ENCODE measurements at places on chromosomes 12 and 14.

DNA sequence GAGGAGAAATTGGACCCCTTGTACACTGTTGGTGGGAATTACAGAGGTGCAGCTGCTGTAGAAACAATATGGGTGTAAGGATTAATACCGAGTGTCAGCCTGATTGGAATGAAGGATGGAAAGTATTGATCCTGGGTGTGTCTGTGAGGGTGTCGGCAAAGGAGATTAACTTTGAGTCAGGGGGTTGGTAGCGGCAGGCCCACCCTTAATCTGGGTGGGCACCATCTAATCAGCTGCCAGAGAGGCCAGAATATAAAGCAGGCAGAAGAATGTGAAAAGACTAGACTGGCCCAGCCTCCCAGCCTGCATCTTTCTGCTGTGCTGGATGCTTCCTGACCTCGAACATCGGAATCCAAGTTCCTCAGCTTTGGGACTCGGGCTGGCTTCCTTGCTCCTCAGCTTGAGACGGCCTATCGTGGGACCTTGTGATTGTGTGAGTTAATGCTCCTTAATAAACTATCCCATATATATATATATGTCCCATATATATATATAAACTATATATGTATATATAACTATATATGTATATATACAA lies 38.4 kb upstream of the PPP2R5C start:
- DNase-seq: no peak

DNA sequence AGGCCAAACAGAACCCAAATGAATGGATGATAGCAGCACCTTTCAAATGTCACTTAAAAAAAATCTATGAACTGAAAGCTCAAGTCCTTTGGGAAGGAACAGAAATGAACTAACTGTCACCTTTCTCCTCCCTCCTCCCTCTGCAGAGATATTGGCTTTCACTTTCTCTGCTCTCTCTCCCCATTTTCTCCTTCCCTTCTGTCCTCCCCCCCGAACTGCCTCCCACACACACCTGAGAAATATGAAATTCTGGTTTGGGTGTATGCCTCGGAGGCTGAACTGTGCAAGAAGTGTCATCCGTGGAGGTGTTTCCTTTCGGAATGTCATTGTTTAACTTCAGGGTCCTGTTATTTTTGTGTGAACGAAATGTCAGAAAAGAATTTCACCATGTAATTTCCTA lies 87.8 kb downstream of the NEDD1 start:
- no peak for DNase-seq

DNA sequence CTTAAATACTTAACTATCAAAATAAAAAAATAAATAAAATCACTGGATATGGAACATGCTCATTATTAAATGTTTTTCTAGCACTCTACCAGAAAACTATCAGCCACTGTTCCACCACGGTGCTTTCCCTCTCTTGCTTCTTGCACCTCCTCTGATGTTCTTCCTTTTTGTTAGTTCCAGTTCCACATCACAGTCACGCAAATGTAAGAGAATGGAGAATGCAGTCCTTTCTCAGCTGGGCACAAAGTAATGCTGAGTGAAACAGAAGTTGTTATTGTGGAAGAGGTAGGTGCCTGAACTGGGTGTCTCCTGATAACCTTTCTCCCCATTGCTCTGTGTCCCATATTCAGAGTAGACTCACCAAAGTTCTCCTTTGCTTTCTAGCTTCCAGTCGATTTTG lies 1116.9 kb upstream of the TMEM132C start:
- no peak for DNase-seq

- no peak for DNase-seq
These were observed 29.8 kb upstream of the CAPRIN2 start for GRCh38 chr12:30784508-30784907.

DNA sequence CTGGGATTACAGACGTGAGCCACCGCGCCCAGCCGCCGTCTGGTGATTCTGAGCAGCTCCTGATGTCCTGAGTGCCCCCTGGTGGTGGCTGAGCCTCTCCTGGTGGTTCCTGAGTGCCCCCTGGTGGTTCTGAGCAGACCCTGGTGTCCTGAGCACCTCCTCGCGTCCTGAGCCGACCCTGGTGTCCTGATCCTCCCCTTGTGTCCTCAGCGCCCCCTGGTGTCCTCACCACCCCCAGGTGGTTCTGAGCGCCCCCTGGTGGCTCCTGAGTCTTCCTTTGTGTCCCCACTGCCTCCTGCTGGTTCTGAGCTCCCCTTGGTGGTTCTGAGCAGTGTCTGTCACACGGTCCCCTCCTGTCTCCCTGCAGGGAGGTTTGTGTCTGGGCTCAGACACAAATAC lies 1304.9 kb downstream of the TMEM121 start:
- peak; percentile 56 for DNase-seq

DNA sequence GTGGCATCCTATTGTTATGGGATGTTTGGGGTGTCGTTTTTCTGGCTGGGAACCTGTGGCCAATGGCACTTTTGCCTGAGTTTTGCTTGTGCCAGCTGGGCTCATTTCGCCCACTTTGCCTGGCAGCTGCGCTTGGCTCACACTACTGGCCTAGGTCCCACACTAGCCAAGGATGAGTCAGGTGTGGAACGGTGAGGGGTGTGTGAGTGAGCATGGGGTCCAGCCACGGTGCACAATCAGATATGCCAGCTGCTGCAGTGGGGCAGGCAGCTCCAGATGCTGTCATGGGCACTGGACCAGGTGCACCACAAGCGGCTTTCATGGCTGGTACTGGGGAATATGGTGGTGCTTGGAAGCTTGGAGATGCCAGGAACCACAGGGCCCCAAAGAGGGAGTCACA lies 21.5 kb downstream of the TRHDE start:
- DNase-seq: no peak

DNA sequence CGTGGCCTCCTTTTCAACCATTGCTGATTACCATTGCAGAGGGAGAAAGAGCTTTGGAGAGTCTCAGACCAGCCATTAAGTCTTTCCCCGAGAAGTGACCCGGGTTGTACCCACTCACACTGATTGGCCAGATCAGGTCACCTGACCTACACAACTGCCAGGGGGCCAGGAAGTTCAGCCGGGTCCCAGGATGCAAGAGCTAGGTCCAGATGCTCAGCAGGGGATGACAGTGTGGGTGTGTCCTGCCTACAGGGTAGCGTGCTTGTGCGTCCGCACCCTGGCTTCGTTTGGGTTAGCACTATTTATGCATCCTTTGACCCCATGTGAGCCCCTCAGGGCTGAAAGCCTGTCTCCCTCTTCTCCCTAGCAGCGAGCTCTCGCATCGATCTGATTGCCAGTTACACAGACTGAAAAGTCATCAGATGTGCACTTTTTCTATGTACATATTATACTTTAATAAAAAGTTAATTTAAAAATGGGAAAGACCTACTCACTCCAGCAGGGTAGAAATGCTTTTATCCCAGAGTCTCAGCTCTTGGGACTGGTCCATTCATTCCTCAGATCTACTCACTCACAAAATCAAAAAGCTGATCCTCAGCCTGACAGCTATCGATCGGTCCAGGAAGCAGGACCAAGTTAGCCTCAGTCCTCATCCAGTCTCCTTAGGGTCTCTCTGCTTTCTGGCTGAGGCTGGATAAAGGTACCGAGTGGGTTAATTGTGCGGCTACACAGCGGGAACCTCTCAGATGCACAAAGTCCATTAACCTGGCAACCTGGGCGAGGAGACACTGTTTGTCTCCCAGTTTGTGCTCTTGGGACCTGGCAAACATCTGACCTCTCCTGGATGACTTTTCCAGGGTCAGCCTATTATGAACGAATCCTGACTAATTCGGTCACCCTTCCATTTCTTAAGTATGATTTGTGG lies 68.0 kb downstream of the SERPINA3 start:
- no peak for DNase-seq

DNA sequence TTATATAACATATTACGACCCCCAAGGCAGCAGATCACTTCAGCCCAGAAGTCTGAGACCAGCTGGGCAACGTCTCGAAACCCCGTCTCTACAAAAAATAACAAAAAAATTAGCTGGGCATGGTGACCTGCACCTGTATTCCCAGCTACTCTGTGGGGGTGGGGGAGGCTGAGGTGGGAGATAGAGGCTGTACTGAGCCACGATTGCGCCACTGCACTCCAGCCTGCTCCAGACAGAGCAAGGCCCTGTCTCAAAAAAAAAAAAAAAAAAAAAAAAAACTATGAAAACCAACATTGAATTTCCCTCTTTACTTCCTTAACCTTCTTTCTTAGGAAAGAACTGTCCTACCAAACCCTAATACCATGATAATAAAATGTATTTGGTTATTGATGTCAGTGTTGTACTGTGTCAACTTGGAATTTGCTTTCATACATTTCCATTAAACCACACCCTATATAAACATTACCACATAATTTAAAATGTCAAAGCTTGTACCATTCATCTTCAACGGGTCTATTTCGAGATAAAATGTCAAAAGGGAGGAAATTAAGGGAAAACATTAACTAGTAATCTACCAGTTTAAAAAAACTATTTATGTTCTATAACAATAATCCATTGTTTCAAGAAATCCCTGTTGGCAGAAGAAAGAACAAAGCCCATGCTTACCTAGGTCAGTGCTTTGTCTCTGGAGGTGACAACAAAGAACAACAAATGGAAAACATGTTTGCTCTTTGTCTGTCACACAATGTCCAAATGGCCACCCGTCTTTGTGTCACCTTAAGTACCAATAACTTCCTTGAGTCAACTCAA lies 17.4 kb downstream of the GALNT4 start:
- no peak for DNase-seq

GRCh38 chr12:29562110-29562804 lies 64.8 kb upstream of the OVCH1 start:
- DNase-seq: no peak

- no peak for DNase-seq
These were observed 27.6 kb upstream of the HIP1R start for GRCh38 chr12:122807651-122808050.

- DNase-seq: no peak
These were observed 11.1 kb upstream of the CNTN1 start for GRCh38 chr12:40681148-40681547.

GRCh38 chr14:38056270-38056669 lies 151.4 kb upstream of the SSTR1 start:
- DNase-seq: peak; percentile 45

GRCh38 chr14:28102001-28102400 lies 664.6 kb upstream of the FOXG1 start:
- DNase-seq: no peak

DNA sequence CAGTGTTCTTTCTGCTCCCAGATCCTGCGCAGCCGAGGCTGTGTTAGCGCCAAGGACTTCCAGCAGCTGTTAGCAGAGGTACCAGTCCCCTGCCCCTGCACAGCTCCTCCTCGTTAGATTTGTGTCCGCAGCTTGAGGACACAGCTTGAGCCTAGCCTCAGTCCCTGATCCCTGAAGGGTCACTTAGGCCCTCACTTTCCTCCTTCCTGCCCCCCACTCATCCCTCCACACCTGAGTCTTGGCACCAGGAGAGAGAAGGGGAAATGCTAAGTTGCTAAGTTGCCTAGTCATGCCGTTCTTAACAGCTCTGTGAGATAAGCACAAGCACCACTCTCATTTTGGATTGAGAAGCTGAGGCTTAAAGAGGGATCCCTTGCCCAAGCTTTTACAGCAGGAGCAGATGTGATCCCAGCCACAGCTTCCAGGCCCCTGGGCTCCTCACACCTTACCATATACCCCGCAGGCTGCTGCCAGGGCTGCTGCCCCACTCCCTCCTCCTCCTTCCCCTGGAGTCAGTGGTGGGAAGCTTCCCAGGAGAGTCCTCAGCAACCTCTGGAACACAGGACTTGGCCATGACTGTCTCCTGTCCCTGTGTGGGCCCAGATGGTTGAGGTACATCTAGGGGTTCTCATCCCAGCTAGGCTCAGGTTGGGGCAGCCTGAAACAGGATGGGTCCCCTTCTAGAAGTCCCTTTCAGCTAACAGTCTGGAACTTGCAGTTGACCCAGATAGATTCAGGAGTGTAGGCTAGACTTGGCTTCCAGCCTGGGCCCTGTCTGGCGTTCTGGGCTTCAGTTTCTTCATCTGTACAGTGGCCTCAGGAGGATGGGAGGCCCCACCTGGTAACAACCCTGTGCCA lies 975 bp downstream of the OGFOD2 start:
- DNase-seq: no peak

GRCh38 chr14:40229676-40230075 lies 797.4 kb upstream of the FBXO33 start:
- no peak for DNase-seq

DNA sequence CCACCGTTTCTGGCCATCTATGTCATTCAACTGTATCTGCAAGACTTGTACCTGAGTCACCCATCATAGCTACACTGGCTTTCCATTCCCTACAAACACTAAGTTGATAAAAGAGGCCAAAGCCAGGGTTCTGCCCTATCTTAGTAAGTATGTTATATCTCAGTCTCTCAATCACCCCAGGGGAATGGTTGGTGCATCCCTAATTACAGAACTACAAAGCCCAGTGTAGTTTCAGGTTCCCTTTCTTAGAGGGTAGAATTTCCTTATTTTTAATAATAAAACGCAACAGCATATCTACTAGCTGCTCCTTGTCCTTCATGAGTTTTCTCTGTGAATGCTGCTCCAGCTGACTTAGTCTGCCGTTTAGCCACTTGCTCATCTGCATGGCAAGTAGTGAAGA lies 57.6 kb downstream of the ST8SIA1 start:
- DNase-seq: no peak

- no peak for DNase-seq
These were observed 237.7 kb downstream of the GXYLT1 start for GRCh38 chr12:41907021-41907420.

- DNase-seq: no peak
These were observed 269.9 kb upstream of the MGAT4C start for GRCh38 chr12:86526060-86526595.

DNA sequence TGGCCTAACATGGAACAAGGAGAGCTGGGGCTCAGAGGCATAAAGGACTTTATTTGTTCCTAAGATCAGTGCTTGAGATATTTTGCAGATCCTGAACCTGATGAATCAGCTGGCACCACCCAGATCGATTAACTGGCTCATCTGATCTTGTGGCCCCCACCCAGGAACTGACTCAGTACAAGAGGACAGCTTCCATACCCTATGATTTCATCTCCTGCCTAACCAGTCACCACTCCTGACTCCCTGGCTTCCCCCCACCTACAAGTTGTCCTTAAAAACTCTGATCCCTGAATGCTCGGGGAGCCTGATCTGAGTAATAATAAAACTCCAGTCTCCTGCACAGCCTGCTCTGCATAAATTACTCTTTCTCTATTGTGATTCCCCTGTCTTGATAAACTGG lies 5.1 kb downstream of the C12orf56 start:
- DNase-seq: no peak

- DNase-seq: no peak
These were observed 362.1 kb upstream of the STXBP6 start for GRCh38 chr14:25411781-25412757.
